Parietal lobe (tissue), 2 donors: ENCODE measurements at places on chromosomes 5 and 9. TPM values are rescaled to one million over a fixed set of nuclear protein-coding genes. Genes with fewer than 3 reads are reported as not detected.

The CYLC2 gene
- total RNA-seq = not detected

The DBN1 gene
- total RNA-seq = 224 TPM

The PCDHGA3 gene
- total RNA-seq = 11.0 TPM

The PDCD1LG2 gene
- 0.63 TPM for total RNA-seq

The OR1Q1 gene
- not detected for total RNA-seq

The MYMK gene
- not detected for total RNA-seq

The AQP7 gene
- not detected for total RNA-seq

The FOXB2 gene
- total RNA-seq = not detected

The SYNPO gene
- total RNA-seq = 4.4 TPM

The EIF4E1B gene
- 0.31 TPM for total RNA-seq

The SLC36A3 gene
- not detected for total RNA-seq

The AK3 gene
- 36.0 TPM for total RNA-seq
